ENCODE measurements at places on chromosomes 13 and 19. TPM values are rescaled to one million over a fixed set of nuclear protein-coding genes. Genes with fewer than 3 reads are reported as not detected.

CBARP gene
- 1.4 TPM for total RNA-seq

APOC1 gene
- total RNA-seq: 4.8 TPM

ZIK1 gene
- total RNA-seq: 5.1 TPM

KLK8 gene
- total RNA-seq: not detected

TSHZ3 gene
- total RNA-seq: 0.63 TPM

Measured in activated T-cell treated with anti-CD3 and anti-CD28 coated beads, Interleukin-2, amount 50 U/mL, for 4 hours (primary cell).